ENCODE measurements at places on chromosomes 2 and 18.

- DNase-seq = no peak
Observed at GRCh38 chr2:240953426-240954410, 44.7 kb upstream of the SNED1 start.

DNA sequence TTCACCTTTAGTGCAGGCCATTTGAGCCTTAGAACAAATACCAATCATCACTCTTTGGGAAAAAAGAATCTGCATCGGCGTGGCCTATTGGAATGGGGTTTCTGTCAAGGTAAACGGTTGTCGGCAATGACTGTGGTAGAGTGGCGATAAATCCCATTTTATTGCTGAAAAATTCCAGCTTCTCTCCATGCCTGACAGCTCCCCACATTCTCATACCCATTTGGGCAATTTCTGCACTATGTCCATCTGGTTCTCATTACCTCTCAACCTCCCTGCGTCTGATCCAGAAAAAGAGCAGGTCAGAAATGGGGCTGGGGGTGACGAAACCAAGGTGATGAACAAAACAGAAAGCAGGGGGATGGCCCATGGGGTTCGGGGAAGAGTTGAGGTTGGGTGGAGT, 254.0 kb downstream of the MEIS1 start:
- no peak for DNase-seq

GRCh38 chr2:189534854-189535832, 45.4 kb downstream of the SLC40A1 start:
- DNase-seq = no peak

- DNase-seq = no peak
Observed at GRCh38 chr2:86283411-86284030, 53.9 kb downstream of the REEP1 start.

GRCh38 chr2:140247451-140248195, 1467.4 kb upstream of the NXPH2 start:
- no peak for DNase-seq

GRCh38 chr2:207951734-207952470, 73.4 kb downstream of the PLEKHM3 start:
- DNase-seq = no peak

GRCh38 chr18:45951016-45951714, 16.0 kb downstream of the EPG5 start:
- no peak for DNase-seq

DNA sequence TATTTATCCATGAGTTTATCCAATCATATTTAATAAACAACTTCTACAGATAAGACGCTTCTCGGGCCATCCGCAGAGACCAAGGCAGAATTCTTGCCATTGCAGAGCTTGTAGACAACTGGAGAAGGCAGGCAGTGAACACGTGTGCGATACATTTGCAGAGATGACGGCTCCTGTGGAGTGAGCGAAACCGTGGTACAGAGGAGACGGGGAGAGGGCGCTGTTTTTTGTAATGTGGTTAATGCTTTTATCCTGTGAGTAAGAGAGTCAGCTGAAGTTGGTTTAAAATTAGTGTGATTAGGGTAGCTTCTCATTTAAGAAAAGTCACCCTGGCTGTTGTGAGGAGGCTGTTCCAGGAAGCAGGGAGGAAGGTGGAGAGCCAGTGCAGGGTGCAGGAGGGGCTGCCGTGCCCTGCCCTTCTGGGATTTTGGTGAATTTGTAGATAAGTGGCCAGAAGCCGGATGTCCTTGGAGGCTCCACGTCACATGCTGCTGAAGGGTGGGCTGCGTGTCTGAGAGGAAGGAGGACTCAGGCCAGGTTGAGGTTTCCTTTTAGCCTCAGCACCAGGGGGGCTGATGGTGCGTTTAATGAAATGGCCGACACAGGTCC, 151.4 kb downstream of the SNTG2 start:
- no peak for DNase-seq

- no peak for DNase-seq
Observed at GRCh38 chr2:27814758-27815157, 43.2 kb downstream of the MRPL33 start.

GRCh38 chr2:59702026-59702425, 851.4 kb downstream of the BCL11A start:
- DNase-seq = no peak

DNA sequence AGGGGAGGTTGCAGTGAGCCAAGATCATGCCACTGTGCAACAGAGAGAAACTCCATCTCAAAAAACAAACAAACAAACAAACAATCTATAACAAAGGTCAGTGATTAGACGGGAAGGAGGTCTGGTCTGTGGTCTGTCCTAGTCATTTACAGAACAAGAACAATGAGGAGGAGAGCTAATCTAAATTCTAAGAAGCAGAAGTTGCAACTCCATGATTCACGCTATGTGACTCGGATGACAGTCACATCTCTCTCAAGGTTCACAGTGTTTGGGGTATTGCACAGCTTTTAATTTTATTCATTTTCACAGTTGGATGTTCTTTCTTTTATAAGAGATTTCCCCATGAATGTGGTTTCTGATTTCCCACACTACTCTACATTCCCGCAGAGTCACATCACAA, 218.7 kb upstream of the PIEZO2 start:
- DNase-seq = no peak

GRCh38 chr2:148021886-148022285, 995 bp downstream of the MBD5 start:
- no peak for DNase-seq

DNA sequence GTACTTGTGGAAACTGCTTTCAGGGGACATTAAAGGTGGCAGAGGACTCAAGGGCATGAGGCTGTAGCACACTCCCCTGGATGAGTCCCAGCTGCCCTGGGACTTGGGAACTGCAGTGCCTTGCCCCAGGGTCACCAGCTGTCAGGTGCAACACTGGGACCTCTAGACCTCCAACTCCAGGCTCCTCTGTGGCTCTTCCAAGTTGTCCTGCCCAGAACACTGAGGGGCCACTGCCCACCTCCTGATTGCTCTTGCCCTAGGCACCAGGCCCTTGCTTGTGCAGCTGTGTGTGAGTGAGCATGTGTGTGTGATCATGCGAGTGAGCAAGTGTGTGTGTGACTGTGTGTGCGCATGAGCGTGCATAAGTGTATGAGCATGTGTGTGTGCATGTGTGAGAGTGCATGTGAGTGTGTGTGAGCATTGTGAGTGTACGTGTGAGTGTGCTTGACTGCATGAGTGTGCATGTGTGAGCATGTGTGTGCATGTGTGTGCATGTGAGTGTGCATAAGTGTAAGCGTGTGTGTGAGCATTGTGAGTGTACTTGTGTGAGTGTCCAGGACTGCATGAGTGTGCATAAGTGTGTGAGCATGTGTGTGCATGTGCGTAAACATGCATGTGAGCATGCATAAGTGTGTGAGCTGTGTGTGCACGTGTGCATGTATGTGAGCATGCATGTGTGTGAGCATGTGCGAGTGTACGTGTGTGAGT, 301.5 kb downstream of the NDUFA10 start:
- DNase-seq = no peak

DNA sequence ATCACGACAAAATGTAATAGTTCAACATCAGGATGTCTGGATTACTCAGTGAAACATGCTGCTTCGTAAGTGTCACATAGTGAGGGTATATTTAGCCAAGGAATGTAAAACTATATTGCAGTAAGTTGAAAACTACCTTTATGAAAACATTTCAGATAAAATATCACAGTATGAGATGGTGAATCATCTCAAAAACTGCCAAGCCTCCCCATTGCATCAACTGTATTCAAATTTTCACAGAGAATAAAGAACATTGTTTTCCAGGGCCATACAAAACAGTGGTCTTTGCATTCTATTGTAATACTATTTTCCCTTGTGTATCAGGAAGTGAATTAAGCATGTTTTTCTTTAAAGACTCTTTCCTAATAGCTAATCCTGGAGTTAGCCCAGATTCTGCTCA, 47.6 kb upstream of the MSTN start:
- no peak for DNase-seq

GRCh38 chr2:203450561-203450960, 84.5 kb downstream of the RAPH1 start:
- no peak for DNase-seq

DNA sequence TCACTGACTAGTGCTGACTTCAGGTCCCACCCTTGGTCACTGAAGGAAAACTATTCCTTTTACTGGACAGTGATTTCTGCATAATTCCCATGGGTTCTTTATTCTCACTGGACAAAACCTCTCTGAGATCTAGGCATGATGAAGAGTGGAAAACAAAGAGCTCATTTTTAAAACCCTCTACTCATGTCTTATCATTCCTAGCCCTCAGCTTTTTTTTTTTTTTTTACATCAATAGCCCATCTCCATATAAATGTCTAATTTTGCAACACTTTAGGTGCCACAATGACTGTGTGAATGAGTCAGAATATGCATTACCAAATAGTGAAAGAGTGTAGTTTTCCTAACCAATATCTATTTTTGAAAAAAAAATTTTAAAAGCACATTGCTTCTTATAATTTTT, 74.8 kb downstream of the TCF4 start:
- no peak for DNase-seq

All from NCI-H1092 (cell line).